NCI-H1048 (cell line): ENCODE measurements at places on chromosomes 12 and 14.

GRCh38 chr14:89340200-89341181, 76.5 kb downstream of the FOXN3 start:
- DNase-seq = no peak

DNA sequence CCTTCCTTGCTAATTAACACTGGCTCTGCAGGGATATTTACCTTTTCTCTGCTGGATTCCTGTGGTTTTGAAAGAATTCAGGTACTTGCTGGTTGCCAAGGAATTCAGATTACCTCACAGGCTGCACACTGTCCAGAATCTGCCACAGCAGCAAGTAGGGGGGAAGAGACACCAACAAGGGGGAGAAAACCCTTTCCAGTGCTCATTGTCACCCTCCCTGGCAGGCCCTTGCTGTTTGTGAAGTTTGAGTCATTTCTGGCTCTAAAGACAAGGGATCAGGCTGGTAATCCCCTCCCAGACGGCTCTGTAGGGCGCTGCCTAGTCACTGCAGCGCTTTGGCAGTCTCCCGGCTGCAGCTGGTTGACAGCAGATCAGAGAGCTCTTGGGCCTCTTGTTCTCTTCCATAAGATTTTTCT, 50.8 kb downstream of the TTLL5 start:
- DNase-seq = no peak

DNA sequence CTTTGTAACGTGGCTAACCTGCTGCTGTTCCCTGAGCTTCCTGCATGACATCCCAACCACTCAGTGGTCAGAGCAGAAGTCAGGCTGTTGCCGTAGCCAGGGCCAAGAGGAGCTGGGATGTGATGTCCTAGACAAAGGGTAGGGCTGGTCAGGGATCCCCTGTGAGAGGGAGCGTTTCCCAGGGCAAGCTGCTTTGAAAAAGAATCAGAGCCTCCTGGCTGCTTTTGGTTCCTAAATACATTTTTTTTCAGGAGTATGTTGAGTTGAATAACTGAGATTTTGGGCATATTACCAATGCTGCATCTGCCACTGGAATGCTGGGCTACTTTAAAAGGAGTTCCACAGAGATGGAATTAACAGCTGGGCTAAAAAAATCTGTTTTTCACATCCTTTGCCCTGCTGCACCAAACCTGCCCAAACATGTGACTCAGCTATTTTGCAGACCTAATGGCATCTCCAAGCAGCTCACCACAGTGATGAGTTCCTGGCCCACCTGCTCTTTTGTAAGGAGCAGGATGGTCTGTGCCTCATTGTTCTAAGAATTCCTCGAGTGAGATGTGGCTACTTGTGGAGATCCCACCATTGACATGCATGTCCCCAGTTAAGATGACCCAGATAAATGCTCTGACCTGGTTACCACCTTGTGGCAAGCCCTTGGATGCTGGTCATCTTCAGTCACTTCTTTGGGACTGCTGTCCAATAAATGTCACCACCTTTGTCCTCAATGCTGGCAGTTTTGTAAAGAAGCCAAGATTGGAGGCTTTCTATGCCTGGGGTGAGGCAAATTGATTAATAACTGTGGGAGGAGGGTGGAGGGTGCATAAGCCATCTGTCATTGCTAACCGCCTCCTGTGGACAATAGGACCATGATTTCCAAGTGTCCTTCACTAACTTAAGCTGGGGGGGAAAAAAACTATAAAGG, 24.1 kb downstream of the ANKRD13A start:
- no peak for DNase-seq

DNA sequence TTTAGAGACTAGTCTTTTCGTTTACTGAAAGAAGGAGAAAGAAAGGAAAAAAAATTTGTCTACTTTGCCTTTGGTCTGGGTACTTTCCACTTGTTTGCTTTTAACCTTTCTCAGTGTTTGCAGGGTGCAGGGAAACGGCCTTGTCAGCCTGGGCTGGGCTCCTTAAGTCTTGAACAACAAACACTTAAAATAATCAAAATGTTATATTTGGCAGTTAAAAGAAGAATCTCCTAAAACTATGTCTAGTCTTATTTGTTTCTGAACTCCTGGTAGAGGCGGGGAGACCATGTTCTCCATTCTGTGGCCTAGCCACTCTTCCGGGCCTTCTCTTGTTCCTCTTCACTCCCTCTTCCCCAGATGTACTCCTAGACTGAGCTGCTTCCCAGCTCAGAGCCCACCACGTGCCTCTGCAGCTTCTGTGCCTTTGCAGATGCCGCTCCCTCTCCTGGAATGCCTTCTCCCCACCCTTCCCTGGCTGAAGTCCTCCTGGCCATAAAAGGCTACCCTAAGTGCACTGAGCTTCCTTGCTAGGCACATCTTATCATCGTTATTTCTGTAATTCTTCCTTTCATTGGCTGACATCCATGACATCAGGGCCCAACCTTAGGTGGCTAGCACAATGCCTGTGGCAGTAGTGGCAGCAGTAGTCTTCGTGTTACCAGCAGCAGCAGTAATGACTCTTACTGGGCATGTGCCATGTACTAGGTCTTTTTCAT, 432.9 kb downstream of the ZFP36L1 start:
- no peak for DNase-seq

DNA sequence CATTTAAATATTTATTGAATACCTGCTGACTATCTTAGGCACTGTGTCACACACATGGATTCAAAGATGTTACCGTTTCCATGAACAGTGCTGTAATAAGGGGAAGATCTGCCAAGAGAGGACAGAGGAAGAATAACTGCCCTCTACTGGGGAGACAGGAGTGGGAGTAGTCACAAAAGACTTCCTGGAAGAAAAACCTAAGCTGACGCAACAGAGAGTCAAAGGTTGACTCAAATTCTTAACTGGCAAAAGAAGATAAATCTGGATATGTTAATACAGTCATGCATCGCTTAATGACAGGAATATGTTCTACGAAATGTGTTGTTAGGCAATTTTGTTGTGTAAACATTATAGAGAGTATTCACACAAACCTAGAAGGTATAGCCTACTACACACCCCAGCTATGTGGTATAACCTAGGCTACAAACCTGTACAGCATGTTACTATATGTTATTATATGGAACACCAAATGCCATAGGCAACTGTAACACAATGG, 51.5 kb downstream of the DCAF5 start:
- no peak for DNase-seq

DNA sequence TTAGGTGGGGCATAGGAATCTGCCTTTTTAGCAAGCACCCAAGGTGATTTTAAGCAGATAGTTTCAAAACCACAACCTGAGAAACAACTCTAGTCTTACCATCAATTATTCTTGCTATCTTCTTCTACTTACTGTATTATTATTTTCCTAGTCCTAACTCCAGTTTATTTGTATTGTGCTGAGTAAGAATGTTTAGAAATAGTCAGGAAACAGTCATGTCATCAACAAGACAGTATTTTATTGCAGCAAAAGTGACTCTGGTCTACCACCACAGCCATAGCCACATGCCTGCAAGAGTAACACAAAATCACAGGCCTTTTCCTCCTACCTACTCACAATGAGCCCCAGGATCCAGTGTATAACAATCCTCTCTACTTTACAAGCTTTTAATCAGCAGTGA, 46.3 kb upstream of the FLRT2 start:
- DNase-seq = no peak

GRCh38 chr14:70292716-70293115, 66.8 kb downstream of the COX16 start:
- DNase-seq = no peak

- DNase-seq = peak; percentile 20
Observed at GRCh38 chr12:93098077-93098476, 169.0 kb upstream of the EEA1 start.

GRCh38 chr12:127648321-127648720, 618.6 kb upstream of the TMEM132C start:
- DNase-seq = no peak

GRCh38 chr14:89855961-89856656, 98.4 kb downstream of the EFCAB11 start:
- no peak for DNase-seq

- DNase-seq = no peak
Observed at GRCh38 chr12:42291680-42292079, 34.2 kb downstream of the ZCRB1 start.

DNA sequence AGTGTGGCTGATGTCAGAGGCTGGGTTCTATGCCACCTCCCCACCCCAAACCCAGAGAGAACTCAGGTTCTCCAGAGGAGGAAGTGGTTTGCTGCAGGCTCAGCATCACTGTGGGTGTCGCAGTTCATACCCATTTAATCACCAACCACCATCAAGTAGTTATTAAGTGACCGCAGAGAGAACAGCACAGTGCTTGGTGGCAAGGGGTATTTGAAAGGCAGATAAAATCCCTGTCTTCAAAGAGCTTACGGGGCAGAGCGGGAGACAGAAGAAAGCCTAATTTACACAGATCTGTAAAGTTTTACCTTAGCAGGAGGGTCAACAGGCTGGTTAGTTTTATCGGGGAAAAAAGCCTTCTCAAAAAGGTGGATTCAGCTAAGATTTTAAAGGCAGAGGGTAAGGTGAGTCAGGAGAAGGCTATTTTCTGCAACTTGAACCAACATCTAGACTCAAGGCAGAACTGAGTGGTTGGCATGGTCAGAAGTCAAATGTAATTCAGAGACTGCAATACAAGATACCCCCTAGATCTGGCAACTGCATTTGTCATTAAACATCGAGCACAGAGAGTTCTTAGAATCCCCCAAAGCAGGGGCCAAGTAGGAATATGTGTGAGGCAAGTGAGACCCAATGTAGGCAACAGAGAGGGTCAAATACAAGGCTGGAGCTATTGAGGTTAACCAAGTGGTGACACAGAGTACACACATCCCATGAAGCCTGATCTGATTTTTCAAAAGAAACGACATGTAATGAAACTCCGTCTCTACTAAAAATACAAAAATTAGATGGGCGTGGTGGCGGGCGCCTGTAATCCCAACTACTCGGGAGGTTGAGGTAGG, 13.2 kb downstream of the PXN start:
- no peak for DNase-seq

- no peak for DNase-seq
Observed at GRCh38 chr14:70665448-70666360, 24.0 kb downstream of the TTC9 start.

DNA sequence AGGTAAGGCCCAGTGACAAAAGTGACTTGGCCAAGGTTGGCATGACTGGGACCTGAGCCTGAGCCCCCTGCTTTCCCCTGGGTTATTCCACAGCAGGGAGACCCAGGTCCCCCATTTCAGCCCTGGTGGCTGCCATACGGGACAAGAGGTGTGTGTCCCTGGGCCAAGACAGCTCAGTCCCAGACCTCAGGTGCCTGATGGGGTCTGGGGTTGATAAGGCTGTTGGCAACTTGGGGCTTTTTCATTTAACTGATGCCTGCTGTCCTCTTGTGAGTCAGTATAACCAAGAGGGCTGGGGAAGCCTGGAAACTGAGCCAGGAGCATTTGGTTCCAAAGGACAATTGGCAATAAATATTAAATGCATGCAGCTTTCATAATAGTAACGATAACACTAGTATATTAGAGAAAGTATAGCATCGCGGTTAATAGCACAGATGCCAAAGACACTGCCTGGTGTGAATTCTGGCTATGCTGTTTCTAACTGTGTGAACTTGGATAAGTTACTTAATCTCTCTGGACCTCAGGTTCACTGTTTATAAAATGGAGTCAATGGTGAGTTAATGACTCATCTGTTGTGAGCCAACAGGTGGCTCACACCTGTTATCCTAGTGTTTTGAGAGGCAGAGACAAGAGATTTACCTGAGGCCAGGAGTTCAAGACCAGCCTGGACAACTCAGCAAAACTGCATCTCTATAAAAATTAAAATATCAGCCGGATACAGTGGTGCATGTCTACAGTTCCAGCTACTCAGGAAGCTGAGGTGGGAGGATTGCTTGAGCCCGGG, 898 bp downstream of the SDSL start:
- DNase-seq = no peak

DNA sequence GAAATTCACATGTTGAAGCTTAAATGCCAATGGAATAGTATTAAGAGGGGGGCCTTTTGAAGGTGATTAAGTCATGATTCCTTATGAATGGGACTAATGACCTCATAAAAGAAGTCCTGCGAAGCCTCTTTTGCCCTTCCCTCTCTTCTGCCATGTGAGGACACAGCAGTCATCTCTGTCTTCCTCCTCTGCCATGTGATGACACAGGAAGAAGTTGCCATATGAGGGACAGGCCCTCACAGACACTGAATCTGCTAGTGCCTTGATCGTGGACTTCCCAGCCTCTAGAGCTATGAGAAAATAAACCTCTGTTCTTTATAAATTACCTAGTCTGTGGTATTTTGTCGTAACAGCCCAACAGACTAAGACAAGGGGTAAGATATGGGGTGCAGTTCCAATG, 100.7 kb downstream of the VCPKMT start:
- DNase-seq = no peak

DNA sequence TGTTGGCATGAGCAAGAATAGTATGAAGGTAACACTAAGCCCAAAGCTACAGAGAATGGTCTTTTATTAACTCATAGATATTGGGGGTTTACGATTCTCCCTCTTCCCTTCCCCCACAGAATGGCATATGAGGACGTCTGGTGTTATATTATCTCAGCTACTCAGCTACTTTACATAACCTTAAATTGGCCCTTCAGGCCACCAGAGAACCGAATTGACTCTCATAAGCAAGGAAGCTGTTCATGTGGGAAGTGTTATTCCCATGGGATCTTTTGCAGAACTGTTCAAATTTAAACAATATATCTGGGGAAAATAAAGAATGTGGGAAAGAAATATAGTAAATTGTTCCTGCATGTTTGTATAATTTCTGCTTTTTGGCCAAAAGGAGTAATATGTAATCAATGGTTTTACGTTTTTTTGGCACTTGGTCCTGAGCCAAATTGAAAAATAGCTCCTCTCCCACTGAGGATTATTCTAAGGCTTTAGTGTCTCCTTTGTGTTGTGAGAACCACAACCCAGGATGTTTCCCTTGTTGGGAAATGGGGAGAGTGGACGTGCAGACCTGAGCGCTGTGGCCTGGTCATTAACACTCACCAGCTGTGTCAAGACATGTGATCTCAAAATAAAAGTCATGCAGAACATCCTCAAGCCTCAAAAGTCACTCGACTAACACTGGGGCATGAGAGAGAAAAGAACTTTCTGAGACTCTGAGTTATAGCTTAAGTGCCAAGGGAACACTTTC, 31.8 kb upstream of the CMAS start:
- no peak for DNase-seq

GRCh38 chr14:37526994-37527393, 68.1 kb downstream of the FOXA1 start:
- no peak for DNase-seq

- no peak for DNase-seq
Observed at GRCh38 chr12:106585105-106585520, 2.3 kb downstream of the RFX4 start.

DNA sequence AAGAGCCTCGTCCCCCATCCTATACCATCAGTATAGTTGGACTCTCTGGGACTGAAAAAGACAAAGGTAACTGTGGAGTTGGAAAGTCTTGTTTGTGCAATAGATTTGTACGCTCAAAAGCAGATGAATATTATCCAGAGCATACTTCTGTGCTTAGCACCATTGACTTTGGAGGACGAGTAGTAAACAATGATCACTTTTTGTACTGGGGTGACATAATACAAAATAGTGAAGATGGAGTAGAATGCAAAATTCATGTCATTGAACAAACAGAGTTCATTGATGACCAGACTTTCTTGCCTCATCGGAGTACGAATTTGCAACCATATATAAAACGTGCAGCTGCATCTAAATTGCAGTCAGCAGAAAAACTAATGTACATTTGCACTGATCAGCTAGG, 13.6 kb downstream of the ARHGAP5 start:
- DNase-seq = no peak
